MCF 10A (cell line): ENCODE measurements at places on chromosomes 5 and 9. TPM values are rescaled to one million over a fixed set of nuclear protein-coding genes. Genes with fewer than 3 reads are reported as not detected.
A peak's percentile ranks its signal among the peaks of the same experiment; 100 is the strongest.

GRCh38 chr5:71905834-71906711 is 187.0 kb downstream of the CARTPT start:
- DNase-seq = no peak
- no peaks in the 10 kb centered on the region for H3K36me3 ChIP-seq
- H3K27ac ChIP-seq = peak overlapping the region; percentile 90
- no peak overlapping the region for H3K4me3 ChIP-seq
- peaks cover 23% of the 10 kb centered on the region for H3K4me1 ChIP-seq
- H3K27me3 ChIP-seq = no peaks in the 10 kb centered on the region

The WHRN gene
- total RNA-seq = 9.4 and 12.8 TPM in 2 replicates

The OR13C9 gene
- not detected in 2 replicates for total RNA-seq

GRCh38 chr9:34633851-34634550 is 3.6 kb downstream of the SIGMAR1 start:
- no peak overlapping the region for H3K4me3 ChIP-seq
- peaks cover 36% of the 10 kb centered on the region for H3K4me1 ChIP-seq
- DNase-seq = peak; percentile 71
- no peak overlapping the region for H3K27ac ChIP-seq

The CDC20B gene
- total RNA-seq = not detected in 2 replicates

The TLX3 gene
- total RNA-seq = not detected in 2 replicates

DNA sequence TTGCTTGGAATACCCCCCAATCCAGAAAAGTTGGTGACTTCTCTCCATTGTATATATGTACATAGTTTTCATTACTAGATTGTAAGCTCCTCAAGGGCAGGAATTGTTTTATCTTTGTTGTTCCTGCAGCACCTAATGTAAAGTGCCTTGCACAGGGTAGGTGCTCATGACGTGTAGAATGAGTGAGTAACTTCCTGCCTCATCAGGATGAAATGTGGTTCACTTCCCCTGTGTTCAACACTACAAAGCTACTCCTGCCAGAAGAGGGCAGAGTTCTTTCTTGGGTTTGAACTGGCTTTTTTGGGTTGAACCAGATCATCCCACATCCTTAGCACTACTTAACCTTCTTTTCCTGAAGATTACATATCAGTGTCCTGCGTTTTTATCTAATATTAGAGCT is 23.9 kb downstream of the GTF3C4 start:
- H3K4me3 ChIP-seq = no peak overlapping the region
- peaks cover 39% of the 10 kb centered on the region for H3K36me3 ChIP-seq
- H3K27ac ChIP-seq = no peak overlapping the region
- no peaks in the 10 kb centered on the region for H3K4me1 ChIP-seq
- DNase-seq = no peak
- H3K27me3 ChIP-seq = no peaks in the 10 kb centered on the region

GRCh38 chr9:84716217-84716616 is 46.7 kb downstream of the NTRK2 start:
- H3K27ac ChIP-seq = no peak overlapping the region
- peaks cover 21% of the 10 kb centered on the region for H3K4me1 ChIP-seq
- DNase-seq = no peak

DNA sequence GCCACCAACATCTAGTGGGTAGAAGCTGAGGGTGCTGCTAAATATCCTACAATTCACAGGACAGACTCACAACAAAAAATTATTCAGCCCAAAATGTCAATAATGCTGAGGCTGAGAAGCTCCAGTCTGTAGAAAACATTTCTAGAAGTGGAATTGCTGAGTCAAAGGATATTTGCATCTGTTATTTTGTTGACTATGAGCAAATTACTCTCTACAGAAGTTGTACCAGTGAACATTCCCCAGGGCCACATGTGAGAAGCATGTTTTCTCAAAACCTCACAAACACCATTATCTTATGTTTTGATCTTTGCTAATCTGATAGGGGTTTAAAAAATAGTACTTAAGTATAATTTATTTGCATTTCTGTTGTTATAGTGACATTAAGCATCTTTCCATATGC is 15.4 kb downstream of the ITK start:
- H3K27me3 ChIP-seq = peaks cover 60% of the 10 kb centered on the region
- H3K4me3 ChIP-seq = no peak overlapping the region
- H3K4me1 ChIP-seq = no peaks in the 10 kb centered on the region
- H3K36me3 ChIP-seq = no peaks in the 10 kb centered on the region
- H3K27ac ChIP-seq = no peak overlapping the region

DNA sequence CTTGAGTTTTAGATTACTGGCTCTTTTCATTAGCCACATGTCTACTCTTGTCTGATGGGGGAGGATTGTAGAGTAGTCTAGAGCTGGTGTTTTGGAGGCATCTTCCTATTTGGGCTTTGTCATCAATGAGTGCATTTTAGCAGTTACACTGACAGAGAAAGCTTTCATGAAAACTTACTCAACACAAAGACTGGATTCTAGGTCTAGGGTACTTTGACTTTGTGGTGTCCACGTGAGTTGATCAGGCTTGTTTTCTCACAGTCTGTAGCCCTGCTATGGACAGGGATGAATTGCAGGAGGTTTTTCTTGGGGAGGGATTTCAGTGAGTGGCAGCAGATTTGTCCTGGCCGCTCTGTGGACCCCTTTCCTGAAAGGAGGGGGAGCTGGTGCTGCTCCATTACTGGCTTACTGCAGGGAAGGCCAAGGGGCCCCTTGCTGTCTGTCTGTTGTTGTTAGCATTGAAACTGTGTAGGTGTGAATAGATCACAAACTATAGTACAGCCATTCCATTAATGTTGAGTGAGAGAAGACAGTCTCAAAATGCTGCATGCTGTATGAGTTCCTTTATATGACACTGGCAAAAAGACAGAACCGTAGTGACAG is 6.6 kb downstream of the TRIO start:
- no peak for DNase-seq
- H3K36me3 ChIP-seq = peaks cover 10% of the 10 kb centered on the region
- H3K27me3 ChIP-seq = no peaks in the 10 kb centered on the region
- H3K27ac ChIP-seq = peak overlapping the region; percentile 59
- peaks cover 54% of the 10 kb centered on the region for H3K4me1 ChIP-seq

DNA sequence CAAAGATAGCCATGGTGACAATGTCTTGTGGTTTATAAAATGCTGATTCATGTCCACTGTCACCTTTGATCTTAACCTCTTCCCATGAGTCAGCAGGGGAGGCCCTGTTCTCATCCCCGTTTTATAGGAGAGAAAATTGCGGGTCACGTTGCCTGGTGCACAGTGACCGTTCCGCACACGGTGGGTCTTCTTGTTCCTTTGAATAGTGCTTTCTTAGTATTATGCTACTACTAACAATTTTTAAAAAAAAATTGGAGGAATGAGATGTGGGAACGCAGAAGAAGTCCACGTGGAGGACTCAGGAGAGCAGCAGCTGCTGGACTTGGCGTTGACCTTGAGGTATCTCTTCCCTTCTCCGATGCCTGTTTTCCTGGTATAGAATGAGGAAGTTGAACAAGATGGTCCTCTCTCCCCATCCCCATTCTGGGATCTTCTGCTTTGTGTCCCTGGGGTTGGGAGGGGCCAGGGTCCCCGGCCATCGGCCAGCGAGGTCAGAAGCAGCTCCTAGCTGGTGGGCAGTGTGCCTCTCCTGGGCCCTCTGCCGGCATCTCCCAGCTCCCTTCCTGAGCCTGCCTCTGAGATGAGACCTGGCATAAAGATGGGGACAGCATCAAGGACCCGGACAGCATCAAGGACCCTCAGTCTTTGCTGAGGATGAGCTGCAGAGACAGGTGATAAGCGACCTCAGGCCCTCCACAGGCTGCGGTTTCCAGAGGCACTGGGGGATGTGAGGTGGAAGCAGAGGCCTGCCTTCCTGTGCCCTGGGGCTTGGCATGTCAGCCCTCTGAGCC is 143.9 kb downstream of the C9orf50 start:
- no peaks in the 10 kb centered on the region for H3K27me3 ChIP-seq
- no peak for DNase-seq
- H3K4me1 ChIP-seq = peaks cover 22% of the 10 kb centered on the region
- no peak overlapping the region for H3K4me3 ChIP-seq

GRCh38 chr5:62627121-62627520 is 48.5 kb downstream of the LRRC70 start:
- no peaks in the 10 kb centered on the region for H3K27me3 ChIP-seq
- peaks cover 19% of the 10 kb centered on the region for H3K36me3 ChIP-seq
- DNase-seq = no peak
